Stimulated activated CD4-positive, alpha-beta T cell treated with anti-CD3 and anti-CD28 coated beads, Interleukin-2, amount 100 ng/mL, for 48 hours (primary cell): ENCODE measurements at places on chromosomes 3 and 15.

- DNase-seq: no peak
Observed at GRCh38 chr15:95604634-95605036, 725.9 kb upstream of the NR2F2 start.

DNA sequence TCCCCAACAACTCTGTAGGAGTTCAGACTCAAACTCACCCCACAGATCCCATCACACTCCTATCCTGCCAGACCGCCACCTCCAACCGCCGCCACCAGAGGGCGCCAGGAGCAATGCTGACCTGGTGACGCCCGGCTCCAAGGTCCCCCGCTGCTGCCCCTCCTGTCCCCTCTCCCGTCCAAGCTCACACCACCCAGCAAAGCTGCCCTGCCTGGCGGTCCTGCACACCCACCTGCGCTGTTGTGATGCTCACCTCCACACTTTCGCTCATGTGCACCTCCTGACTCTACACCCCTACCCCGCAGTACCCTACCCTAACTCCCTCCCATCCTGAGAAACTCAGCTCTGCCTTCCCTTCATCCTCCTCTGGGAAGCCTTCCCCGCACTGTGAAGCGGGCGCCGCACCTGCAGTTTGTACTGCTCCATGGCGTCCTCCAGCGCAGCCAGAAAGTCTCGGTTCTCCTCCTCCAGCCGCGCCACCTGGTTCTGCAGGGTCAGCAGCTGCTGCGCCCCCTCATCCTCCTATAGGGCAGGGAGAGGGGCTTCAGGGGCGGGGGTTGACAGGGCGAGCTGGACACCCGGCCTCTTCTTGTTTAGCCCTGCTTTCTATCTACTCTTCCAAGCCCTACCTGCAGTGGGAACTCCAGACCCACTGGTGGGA lies 7.9 kb downstream of the KIF7 start:
- DNase-seq: peak; percentile 77

DNA sequence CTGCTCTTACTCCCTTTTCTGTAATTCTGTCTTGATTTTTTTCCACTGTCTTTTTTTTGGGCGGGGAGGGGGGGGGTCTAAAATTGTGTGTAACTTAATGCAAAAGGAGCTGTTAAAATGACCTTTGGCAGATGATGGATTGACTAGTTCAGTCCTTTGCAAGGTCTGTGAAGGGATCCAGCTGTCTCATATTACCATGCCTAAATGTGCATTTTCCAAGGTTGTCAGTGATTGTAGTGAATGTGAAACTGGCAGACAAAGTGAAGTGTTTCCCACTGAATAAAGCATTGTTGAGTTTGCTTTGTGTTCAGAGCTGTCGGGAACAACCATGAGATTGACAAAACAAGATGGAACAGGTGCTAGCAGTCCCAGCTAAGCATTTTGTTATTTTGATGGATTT lies 110.1 kb upstream of the SKOR1 start:
- no peak for DNase-seq

- no peak for DNase-seq
Observed at GRCh38 chr3:14801668-14802380, 16.9 kb upstream of the FGD5 start.

DNA sequence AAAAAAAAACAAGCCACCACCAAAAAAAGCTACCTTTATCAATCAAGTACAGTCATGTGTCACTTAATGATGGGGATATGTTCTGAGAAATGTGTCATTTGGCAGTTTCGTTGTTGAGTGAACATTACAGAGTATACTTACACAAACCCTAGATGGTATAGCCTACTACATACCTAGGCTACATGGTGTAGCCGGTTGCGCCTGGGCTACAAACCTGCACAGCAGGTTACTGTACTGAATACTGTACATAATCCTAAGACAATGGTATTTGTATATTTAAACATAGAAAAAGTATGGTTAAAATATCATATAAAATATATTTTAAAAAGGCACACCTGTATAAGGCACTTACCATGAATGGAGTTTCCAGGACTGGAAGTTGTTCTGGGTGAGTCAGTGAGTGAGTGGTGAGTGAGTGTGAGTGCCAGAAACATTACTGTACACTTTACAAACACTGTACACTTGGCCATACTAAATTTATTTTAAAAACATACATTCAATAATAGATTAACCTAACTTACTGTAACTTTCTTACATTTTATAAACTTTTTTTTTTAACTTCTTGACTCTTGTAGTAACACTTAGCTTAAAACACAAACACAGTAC lies 25.9 kb upstream of the JMJD7 start:
- no peak for DNase-seq

- DNase-seq: no peak
Observed at GRCh38 chr15:58213587-58214338, 75.6 kb downstream of the AQP9 start.

DNA sequence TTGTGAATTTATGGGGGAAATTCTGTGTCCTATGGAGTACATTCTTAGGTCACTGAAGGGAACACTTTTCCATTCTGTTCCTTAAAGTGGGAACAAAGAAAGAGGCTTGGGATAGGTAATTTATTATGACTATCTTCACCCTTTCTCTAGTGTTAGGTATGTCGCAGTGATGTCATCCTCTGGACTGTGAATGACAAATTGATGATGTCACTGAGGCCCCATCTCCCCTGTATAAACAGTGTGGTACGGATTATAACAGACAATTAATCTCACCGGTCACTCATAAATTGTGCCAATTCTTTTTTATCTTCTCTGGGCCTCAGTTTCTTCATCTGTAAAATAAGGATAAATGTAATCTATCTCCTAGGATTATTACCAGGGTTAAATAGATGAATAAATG lies 23.5 kb downstream of the MOBP start:
- no peak for DNase-seq

GRCh38 chr3:194986208-194987043 lies 284.5 kb downstream of the XXYLT1 start:
- DNase-seq: no peak

DNA sequence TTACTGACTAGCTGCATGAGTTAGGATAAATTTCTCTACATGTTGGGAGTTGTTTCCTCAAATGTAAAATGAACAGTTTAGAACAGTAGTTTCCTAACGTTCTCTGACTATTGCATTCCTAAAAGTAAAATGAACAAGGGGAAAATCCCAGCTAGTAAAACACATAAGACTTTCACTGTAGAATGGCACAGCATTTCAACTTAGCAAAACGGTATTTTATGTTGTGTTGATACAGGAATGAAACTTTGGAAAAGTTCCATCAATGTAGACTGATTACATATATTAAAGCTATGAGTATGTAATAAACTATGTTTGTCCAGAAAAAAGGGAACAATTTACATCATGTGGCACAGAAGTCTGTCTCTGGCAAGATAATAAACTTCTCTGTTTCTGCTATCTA lies 297.4 kb upstream of the EPHA3 start:
- DNase-seq: no peak

DNA sequence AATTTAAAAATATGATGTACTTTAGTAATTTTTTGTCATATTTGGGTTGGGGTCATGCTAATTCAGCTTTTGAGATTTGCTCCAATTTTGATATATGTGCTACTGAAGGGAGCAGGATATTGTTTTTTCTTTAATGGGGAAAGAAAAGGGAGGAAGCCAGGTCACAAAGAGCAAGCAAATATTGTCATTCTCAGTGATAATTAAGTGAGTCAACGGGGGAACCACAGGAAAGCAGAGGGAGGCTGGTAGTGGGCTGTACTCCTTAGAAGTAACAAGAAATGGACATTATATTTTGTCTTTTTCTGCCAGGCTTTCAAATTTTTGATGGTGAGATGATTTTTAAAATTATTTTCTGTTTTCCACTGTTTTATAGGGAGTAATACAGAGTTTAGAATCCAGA lies 45.6 kb upstream of the NMD3 start:
- no peak for DNase-seq

DNA sequence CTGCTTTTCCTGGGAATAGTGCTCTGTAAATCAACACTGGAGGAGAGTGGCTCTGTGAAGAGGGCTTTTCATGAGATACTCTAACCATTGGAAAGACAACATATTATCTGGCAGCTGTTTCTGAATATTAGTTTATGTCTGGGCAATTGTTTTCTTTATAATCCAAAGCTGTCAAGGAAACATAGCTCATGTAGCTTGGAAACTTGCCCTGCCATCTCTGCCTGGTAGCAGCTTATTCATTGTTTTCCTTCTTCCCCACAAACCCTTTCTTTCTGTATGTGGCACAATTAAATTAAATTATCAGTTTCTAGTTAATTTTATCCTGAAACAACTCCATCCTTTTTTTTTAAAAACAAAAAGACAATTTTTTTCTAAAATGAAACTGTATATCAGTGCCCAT lies 160.0 kb downstream of the EDEM1 start:
- no peak for DNase-seq

DNA sequence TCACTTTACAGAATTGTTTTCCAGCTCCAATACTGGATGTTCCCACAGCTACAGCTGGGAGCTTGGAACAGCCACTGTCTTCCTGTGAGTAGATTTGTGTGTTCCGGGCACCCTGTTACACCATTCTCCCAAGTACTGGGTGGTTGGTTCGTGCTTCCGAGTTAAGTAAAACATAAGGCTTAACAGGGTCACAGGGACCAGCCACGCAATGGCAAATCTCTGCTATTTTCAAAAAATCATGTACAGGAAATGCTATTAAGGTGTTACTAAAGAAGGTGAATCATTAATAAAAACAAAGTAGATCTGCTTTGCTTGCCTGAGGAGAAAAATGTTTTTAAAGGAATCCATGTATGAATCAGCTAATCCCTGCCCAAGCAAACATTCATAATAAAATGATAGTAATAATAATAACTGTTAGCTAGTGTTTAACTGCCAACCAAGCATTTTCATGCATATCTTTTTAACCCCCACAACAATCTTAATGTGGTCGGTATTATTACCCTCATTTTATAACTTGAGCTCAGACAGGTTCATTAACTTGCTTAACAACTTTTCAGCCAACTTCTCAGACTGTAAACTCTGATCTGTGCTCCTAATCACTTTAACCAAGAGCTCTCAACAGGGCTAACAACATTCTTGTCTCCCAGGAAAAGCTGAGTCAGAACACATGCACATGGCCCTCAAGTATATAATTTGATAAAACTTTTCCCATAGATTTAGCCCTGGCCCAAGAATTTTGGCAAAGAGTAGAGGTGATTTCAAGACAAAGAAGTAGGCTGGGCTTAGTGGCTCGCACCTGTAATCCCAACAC lies 2.7 kb upstream of the C2CD4A start:
- DNase-seq: no peak

- DNase-seq: no peak
Observed at GRCh38 chr15:40251486-40252140, 12.8 kb downstream of the PAK6 start.

DNA sequence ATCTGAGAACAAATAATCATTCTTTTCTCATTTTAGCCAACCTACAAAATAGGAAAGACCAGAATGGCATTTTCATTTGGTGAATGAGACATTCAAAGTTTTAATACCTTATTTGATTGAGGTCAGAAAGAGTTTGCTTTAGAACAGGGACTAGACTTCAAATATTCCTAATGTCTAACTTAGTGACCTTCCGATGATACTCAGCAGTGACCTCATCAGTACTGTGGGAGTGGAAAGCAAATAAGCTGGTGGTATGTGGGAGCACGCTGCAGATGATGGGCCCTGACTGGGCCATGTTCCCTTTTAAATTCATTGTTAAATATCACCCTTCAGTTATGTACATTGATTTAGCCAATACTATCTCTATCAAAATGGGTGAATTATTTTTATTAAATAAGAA lies 223.3 kb downstream of the P3H2 start:
- DNase-seq: no peak

- DNase-seq: no peak
Observed at GRCh38 chr15:85804481-85805170, 9.9 kb upstream of the KLHL25 start.

DNA sequence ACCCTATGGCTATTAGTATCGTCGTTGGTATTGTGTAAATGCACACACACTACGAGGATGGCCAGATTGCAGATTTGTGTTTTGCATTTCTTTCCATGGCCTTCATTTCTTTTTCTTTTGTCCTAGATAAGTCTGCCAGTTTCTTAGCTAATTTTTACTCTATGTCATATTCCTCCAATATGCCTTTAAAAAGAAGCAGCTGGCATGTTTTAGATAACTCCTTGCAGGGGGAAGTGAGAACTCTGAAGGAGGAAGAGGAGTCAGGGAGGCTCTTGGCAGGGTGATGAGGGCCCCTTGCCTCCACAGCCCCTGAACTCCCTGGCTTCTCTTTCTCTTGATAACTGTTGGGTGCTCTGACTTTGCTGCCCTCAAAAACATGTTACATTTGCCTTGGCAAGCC lies 244.0 kb downstream of the GABRG3 start:
- DNase-seq: no peak

DNA sequence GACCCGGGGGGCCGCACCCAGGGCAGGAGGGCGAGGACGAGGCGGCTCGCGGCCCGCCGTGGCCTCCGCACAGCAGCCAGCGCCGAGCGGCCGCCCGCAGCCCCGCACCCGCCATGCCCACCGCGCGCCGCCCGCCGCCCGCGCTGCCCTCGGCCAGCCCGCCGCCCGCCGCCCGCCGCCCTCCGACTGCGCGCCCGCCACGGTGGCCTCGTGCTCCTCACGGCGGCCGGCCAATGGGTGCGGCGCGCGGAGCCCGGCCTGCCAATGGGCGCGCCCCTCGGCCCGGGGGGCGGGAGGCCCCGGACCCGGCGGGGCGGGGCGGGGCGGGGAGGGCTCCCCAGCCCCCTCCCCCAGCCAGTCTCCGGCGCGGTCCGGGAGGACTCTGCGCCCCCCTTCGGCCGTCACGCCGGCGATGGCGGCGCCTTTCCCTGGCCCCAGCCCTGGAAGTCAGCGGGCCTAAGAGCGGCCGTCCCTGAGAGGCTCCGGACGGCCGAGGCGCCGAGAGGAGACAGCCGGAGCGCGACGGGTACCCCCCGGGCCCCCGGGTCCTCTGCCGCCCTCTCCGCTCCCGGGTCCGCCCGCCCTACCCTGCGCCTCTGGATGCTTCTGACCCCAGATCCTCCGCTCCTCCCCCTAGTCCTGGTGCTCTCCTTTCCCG lies at the start of gene NT5DC2:
Gene NT5DC2, minus strand, starts transcription at position 235 of the 658 bp plus-strand sequence. Its CDS starts 120 bp downstream, at position 115.
- peak; percentile 65 for DNase-seq

- no peak for DNase-seq
Observed at GRCh38 chr15:49137861-49138260, 17.5 kb downstream of the COPS2 start.

GRCh38 chr3:111970376-111970775 lies 8.4 kb upstream of the ABHD10 start:
- DNase-seq: no peak

- DNase-seq: no peak
Observed at GRCh38 chr3:105365081-105365390, 1.7 kb upstream of the ALCAM start.

GRCh38 chr3:108159105-108159504 lies 63.1 kb downstream of the IFT57 start:
- no peak for DNase-seq

- no peak for DNase-seq
Observed at GRCh38 chr3:69236812-69237707, 114.7 kb upstream of the LMOD3 start.
